ENCODE measurements at places on chromosomes 12 and 14.

DNA sequence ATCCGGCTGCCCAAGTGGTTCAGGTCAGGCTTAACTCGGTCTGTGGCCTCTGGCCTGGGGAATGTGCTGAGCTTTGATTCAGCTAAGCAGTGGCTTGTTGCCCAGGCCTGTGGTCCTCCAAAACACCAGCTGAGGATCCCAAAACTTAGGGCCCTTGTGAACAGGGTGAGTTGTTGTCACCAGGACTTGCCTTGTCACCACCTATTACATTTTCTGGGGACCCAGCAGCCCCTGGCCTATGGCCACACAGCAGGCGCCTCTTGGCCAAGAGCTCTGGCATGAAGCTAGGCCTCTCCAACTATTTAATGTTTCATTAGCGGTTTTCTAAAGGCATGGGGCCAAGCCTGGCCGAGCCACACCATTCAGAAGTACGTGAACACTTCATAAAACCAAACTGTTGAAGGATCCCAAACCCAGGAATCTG, 343.7 kb downstream of the CACNA1C start:
- no peak for DNase-seq

DNA sequence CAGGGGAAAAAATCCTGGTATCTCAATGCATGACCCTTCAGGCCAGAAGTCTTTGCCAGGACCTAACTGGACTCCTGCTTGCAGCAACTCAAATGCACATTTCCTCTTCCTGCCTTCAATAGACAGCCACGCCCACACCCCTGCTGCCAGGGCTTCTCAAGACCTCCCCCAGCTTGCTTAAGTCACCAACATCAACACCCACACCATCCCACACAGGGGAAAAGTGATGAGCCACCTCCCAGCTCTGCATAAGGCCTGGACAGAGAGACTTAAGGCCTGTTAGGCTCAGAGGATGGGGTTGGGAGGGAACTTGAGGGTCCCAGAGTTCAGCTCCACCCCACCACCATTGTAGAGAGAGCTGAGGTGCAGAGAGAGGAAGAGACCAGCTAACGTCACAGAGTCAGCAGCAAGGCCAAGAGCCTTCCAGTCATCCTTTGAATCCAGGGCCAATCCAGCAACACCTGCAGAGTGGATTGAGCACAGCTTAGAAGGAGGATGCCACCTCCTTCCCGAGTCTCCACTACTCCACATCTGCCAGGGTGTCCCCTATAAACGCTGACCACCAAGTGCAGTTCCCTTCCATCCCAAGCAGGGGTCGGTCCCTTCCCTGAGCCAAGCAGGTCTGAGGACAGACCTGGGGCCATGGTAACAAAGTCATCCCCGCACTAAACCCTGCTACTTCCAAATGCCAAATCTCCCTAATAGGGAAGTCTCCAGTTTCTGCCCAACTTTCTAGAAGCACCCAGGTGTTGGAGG, 50.0 kb downstream of the KDM2B start:
- peak; percentile 11 for DNase-seq

DNA sequence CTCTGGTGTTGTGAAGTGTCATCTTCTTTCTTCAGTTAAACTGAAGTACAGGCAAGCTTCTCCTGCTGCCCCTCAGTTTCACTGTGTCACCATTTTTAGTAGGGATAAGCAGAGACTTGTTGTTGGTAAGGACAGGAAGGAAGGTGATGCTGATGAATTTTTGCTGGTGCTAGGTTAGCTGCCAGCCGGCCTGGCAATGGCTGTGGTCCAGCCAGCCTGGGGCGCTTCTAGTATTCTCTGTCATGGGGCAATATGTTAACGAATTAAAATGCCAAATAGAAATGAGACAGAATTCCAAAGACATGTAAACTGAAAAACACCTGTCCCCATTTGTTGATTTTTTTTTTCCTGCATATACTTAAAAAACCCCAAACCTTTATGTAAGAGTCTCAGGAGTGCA, 602.9 kb downstream of the DIO2 start:
- DNase-seq = no peak

DNA sequence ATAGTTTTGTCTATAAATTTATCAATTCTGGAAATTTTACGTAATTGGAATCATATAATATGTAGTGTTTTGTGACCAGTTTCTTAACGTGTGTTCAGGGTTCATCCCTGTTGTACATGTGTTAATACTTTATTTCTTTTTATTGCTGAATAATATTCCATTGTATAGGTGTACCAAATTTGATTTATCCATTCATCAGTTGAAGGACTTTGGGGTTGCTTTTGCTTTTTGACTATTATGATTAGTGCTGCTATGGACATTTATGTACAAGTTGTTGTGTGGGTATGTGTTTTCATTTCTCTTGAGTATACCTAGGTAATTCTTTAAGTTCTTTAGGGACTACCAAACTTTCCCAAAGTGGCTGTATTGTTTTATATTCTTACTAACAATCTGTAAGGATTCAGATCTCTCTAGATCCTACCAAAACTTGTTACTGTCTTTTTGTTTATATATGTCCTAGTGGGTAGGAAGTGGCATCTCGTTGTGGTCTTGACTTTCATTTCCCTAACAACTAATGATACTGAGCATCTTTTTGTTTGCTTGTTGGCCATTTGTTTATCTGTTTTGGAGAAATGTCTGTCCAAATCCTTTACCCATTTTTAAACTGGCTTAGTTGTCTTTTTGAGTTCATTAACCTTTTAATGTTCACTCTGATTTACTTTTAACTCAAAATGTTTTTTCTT, 14.9 kb downstream of the VRK1 start:
- DNase-seq = no peak

- no peak for DNase-seq
Measured at GRCh38 chr12:130195776-130196175, 33.5 kb downstream of the FZD10 start.

DNA sequence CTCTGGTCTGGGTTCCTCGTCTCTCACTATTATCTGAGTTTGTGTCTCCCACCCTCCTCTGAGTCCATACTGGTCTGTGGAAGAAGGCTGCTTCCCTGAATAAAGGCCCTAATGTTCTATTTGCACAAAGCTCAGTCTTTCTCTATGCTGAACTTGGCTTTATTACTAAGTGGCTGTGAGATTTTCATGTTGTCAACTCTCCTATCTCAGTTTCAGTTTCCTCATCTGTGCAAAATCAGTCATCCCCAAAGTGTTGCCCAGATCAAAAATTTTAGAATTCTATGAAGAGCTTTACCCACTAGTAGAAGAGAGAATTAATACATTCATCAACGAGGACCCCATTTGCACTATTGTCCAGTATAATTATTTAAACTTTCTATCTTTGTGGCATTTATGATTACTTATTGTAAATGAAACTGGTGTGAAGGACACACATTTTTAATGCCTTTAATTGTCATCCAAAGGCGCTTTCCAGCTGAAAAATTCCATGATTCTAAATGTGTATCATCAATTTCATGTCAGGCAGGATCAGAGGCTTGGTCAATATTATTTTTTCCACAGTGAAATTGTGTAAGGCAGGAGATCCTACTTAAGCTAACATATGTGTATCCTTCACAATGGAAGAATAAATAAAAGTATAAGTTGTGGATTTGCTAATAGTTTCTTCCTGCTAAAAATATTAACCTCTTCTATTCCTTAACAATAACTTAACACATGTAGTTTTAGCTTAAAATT, 79.1 kb upstream of the EEA1 start:
- no peak for DNase-seq

DNA sequence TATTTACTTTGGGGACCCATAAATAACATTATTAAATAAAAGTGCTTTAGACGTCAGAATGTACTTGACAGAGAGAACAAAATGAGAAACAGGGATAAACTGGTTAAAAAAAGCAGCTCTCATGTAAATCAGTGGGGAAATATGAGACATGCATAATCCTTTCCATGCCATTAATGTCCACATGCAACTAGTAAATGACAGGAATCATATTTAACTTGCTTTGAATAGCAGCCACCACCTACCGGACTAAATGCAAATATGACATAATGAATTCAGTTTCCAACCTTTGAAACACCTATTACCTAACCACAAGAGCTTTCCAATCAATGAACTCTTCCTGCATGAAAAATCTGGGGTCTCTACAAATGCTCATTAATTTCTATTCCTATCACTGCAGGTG, 19.6 kb downstream of the FGD6 start:
- no peak for DNase-seq

DNA sequence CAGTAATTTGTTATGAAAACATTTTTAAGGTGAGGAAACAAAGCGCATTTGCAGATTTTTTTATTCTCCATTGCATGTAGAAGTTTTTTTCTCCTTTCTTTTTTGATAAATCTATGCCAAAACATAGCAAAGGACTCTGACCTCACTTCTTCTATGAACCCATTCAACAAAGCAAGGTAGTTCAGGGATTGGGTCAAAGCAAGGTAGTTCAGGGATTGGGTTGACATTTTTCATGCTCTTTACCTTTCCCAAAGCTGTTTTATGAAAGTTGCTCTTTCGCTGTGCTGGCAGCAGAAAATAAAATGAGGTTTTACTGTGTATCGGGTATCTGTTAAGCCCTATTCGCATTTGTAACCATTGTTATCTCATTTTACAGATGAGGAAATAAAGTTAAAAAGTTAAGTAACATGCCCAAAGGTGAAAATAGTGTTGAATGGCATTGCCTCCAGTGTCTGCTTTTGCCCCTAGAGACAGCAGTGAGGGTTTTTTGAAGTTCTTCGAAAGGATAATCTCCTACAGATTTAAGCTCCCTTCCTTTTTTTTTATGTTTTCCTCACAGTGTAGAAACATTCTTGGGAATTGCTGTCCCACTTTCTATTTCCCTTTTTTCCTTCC, 10.6 kb downstream of the STRAP start:
- DNase-seq = no peak

GRCh38 chr12:57033431-57033830, 16.5 kb downstream of the MYO1A start:
- DNase-seq = no peak

GRCh38 chr14:75434890-75435248, 7.0 kb downstream of the JDP2 start:
- DNase-seq = no peak

DNA sequence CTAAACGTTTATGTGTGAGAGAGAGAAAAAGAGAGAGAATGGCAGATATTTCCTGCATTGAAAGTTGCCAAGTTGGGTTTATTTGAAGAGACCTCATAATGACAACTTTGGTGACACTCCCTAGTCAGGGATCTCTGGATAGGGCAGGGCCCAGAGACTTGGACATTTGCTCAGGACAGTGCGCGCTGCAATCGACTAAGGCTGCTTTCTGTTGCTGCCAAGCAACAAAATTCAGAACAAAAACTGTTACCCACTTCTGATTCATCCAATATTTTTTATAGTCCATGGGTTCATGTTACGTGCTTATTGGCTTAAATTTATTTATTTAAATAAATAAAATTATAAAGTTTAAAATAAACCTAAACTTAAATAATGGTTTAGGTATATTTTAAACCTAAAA, 34.2 kb downstream of the PTGER2 start:
- no peak for DNase-seq

DNA sequence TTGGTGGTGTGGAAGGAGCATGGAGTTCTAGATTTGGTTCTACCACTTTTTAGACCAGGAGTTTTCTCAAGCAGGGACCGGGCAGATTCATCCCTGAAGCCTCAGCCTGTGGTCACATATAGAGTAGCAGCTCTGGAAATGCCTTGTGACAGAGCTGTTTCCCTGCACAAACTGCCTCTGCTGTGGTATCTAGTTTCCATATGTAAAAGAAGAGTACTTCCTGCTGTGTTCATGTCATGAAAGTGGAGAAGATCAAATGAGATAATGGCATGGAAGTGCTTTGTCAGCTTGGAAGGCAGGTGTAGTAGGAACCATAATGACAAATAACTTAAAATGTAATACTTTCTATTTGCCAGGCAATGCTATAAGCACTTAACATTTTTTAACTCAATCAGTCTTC, 26.1 kb downstream of the OTUB2 start:
- no peak for DNase-seq

- no peak for DNase-seq
Measured at GRCh38 chr12:105067511-105068031, 16.7 kb downstream of the ALDH1L2 start.

GRCh38 chr14:95313707-95314106, 6.0 kb downstream of the CLMN start:
- DNase-seq = no peak

DNA sequence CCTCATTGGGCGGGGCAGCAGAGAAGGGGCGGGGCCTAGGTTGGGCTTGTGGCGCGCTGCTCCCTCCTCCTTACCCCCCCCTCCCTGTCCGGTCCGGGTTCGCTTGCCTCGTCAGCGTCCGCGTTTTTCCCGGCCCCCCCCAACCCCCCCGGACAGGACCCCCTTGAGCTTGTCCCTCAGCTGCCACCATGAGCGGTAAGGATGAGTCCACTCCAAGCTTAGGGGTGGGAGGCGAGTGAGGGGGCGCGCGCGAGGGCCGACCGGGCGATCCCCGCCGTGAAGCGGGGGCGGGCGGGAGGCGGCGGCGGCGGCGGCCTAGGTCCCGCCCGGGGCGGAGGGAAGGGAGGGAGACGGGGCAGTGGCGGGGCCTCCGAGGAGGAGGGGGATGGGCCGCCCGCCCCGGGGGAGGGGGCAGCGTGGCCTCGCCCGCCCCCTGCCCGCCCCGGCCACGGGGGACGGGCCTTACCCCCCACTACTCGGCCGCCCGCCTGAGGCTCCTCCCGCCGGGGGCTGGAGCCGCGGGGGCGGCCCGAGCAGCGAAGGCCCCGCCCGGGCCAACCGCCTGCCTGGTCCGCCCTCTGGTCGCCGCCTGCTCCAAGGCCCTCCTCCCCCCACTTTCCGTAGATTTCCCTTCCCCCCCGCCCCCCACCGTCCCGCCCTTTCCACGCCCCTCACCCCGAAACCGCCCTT, at the start of gene SP1:
Gene SP1 (plus strand): TSS at position 73 of the 690 bp plus-strand sequence. CDS start 116 bp downstream, at position 189.
- peak; percentile 89 for DNase-seq

- no peak for DNase-seq
Measured at GRCh38 chr12:9868311-9868801, 798 bp downstream of the CLEC2B start.

DNA sequence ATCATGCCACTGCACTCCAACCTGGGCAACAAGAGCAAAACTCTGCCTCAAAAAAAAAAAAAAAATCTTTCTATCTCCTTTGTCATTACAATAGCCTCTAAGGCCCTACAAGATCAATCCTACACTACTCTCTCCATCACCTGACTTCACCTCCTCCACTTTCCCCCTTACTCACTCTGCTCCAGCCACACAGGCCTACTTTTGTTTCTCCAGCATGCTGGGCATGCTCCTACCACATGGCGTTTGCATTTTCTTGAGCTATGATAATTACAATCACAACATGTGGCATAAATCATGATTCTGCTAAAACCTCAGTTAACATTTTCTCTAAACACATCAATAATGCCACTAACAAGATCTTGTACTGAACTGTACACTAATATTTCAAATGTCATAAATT, 7.8 kb downstream of the PPP1R13B start:
- DNase-seq = no peak

DNA sequence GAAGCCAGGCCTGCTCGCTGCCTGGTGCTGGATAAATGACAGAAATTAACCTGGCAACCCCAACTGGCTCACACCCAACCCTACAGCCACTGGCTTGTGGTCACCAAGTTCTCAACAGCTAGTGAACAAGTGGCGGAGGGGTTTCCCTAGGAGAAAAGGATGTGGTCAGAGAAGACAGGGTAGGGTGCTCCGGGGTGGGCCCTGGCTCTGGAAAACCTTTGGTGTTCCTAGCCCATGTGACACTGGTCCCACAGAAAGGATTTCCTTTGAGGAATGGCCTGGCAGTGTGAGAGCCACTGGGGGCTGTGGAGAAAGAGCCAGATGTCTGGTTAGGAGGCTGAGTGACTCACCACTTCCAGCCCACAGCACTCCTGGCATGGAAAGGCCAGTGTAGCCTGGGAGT, 8.7 kb downstream of the SYNE3 start:
- no peak for DNase-seq

All from fibroblast of skin of left biceps (primary cell).